ENCODE measurements at places on chromosomes 1 and 21. TPM values are rescaled to one million over a fixed set of nuclear protein-coding genes. Genes with fewer than 3 reads are reported as not detected.

TFF2 gene
- polyA plus RNA-seq = 1.4 TPM

FCRL2 gene
- polyA plus RNA-seq = 0.88 TPM

PGBD5 gene
- polyA plus RNA-seq = 1.0 TPM

RCC2 gene
- polyA plus RNA-seq = 11.2 TPM

OR2T29 gene
- polyA plus RNA-seq = not detected

SYCP1 gene
- not detected for polyA plus RNA-seq

THEM4 gene
- polyA plus RNA-seq = 8.3 TPM

DNA sequence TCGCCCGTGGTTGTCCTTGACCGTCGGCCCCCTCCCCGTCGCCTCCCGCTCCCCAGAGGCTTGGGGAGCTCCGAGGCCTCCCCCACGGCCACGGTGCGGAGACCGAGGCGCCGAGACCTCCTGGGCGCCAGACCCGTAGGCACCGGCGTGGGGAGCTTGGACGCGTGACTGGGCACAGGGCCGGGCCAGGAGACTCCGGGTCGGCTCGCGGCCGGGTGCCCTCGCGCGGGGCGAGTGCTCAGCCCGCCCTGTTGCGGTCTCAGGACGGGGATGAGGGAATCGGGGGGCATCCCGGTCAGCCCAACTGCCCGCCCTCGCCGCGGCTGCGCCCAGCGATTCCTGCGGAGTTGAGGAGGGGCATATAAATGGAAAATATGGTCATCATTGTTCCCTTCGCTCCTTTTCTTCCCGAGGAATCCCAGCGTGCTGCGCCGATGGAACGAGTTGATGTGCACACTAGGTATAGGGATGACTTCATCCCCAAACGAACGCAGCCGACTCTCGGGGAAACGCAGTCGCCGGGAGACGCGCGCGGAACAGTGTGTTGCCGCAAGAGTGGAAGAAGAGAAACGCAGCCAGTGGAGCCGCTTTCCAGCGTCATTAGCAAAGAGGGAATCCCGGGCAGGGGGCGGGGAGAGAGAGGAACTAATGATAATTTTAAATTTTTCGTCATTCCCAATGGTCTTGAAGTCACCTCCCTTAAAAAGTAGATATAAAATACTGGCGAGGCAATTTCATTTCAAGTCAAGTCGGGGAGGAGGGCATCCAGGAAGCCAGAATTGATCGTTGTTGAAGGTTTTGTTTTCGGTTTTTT lies 747 bp upstream of the ENAH start:
- DNase-seq = peak; percentile 61

- no peak for DNase-seq
Observed at GRCh38 chr1:80993154-80993980, 807.4 kb upstream of the ADGRL2 start.

DNA sequence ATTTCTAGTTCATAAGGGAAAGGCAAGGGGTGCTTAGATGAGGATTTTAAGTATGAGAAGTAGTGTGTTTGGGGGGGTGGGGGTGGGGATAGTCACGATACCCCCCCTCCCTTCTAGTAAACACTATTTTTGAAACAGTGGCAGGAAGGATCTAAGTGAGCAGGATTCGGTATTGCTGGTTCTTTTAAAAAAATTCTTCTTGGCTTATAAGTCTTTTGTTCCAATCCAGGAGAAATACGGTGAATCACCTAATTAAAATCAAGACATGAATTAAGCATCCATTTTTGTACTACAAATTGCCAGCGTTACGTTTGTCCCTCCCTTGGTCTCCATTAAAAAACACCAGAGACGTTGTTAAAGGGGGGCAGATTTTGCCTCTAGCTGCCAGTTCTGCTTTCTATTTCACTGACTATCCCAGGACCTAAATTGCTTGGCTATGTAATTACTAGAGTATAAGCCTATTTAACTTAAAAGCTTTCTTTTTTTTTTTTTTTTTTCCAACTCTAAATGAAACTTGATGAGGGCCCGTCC lies 911 bp downstream of the LMO4 start:
- DNase-seq = peak; percentile 50

DNA sequence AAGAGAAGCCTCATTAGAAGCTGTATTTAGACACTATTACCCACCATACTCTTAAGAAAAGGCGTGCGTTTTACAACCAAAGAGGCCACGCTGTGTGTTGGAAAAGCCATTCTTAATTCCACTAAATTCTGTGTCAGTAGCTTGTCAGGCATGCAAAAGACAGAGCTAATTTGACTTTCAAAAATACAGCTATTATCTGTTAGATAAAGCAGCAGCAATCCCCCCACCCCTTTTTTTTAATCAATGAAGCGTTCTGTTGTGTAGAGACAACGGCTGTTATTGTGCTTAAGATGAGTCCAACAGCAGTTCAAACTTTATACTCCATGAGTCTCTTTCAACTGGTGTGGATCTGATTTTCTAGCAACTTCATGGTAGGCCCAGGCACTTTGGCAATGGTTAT lies 43.5 kb downstream of the PLA2G4A start:
- DNase-seq = no peak

- no peak for DNase-seq
Observed at GRCh38 chr1:69611316-69611715, 43.6 kb downstream of the LRRC7 start.

- DNase-seq = no peak
Observed at GRCh38 chr1:72892461-72892860, 610.1 kb upstream of the NEGR1 start.

DNA sequence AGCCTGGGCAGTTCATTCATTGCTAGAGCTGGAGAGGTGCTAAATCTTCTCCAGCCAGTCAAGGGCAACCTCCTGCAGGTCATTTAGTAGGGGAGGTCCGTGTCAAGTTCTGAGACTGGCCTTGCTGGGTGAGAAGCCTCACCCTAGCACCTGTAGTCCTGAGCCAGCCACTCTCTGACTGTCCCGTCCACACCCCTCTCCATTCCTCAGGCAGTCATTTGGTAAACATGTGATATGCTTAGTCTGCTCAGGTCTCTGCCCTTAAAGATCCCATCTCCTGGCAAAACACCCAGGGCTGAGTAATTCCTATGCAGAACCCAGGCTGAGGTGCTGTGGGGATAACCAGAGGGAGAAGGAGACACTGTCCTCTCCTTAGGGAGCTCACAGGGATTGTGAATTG lies 13.7 kb upstream of the IGFN1 start:
- DNase-seq = peak; percentile 59

- peak; percentile 86 for DNase-seq
Observed at GRCh38 chr1:87888446-87888845, 559.8 kb downstream of the LMO4 start.

DNA sequence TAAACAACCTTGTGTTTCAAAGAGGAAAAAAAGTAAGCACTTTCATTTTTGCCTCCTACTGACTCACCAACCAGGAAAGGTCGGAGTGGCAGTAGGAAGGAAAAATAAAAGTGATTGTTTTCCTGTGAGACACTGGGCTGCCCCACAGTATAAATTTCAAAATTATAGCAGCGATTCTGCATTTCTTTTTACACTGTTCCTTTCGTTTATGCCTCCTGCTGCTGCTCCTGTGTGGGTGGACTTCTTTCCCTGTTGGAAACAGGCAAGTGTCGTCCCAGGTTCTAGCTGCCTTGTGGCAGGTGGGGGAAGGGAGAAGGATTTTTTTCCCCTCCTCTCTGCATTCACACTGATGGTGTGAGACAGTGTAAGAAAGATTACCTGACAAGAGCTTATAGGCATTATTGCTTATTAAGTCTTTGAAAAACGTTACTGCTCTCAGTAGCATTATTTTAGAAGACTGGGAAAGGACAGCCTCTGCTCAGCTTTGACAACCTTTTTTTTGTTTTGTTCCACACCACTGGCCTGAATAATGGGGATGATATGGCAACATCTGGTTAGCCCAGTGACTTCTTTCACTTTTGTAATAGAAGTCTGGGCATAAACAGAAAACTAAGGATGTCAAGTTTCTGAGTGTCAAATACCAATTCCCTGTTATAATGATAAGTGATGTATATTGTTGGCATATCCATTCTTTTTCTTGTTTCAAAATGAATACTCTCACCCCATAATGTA lies 77.9 kb downstream of the NEK7 start:
- DNase-seq = no peak

- peak; percentile 74 for DNase-seq
Observed at GRCh38 chr1:116353155-116353554, 19.9 kb upstream of the ATP1A1 start.

DNA sequence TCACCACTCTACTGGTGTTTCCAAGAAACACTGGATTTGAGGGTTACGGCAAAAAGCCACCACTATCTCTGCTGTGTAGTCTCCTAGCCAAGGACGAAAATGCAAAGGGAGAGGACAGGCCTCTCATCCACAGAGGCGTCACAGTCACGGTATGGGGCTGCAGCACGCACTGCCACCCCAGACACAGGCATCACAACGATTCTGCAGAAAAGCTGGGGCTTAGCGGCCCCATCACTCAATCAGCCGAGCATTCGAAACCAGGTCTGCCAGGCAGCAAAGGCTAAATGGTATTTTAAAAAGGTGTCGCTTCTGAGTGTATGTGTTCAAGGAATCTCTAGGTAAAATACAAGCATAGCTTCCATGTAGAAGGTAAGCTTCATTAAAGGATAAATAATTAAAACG lies 1.4 kb downstream of the RIPK4 start:
- peak; percentile 65 for DNase-seq

DNA sequence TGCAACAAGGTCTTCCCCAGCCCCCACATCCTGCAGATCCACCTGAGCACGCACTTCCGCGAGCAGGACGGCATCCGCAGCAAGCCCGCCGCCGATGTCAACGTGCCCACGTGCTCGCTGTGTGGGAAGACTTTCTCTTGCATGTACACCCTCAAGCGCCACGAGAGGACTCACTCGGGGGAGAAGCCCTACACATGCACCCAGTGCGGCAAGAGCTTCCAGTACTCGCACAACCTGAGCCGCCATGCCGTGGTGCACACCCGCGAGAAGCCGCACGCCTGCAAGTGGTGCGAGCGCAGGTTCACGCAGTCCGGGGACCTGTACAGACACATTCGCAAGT lies 3.8 kb downstream of the ZBTB18 start:
- no peak for DNase-seq

GRCh38 chr1:177947623-177948022 lies 22.2 kb downstream of the SEC16B start:
- DNase-seq = no peak

GRCh38 chr21:46456750-46457149 lies 1.9 kb upstream of the DIP2A start:
- DNase-seq = no peak

DNA sequence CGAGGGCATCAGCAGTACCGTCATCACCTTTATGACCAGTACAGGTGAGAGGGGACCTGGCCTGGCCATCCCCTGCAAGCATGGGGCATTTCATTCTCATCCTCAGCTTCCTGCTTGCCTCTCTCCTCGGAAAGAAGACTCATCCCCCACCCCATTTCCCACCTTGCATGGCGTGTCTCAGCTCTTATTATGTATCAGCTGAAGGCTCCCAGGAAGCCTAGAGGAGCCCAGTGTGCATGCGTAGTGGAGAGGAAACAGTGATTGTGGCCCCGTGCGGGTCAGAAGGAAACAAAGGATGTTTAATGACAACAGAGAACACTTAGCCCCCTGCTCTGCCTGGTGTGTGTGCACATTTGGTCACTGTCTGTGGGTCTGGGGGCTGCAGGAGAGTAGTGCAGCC lies 40.3 kb upstream of the CNTN2 start:
- no peak for DNase-seq

DNA sequence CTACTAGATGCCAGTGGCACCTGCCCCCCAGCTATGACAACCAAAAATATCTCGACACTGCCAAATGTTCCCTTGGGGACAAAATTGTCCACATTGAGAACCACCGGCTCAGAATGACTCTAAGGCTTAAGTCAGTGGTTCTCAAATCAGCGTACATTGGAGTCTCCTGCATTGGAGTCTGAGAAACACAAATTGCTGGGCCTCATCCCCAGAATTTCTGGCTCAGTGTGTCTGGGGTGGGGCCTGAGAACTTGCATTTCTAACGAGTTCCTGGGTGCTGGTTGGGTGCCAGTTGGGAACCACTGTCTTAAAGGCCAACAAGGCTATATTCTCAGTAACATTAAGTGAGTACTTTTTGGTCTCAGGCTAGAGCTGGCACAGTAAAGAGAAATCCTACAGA lies 77.7 kb upstream of the GADD45A start:
- DNase-seq = no peak

DNA sequence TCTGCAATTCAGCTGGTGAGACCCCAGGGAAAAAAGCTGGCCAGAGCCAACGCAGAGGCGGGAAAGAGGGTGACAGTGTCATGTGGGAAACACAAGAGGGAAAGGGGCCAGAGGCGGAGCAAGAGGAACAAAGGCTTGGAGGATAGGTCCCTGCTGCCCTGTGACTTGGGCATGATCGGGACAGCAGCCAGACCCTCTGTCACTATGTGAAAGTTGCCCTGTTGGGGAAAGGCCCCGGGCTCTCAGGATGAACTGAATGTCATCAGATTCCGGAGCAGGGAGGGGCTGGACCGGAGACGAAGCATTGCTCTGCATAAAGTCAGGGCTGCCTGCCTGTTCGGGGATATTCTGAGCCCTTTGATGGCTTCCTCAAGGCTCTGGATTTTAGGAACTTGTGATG lies 5.7 kb upstream of the ELF3 start:
- no peak for DNase-seq

DNA sequence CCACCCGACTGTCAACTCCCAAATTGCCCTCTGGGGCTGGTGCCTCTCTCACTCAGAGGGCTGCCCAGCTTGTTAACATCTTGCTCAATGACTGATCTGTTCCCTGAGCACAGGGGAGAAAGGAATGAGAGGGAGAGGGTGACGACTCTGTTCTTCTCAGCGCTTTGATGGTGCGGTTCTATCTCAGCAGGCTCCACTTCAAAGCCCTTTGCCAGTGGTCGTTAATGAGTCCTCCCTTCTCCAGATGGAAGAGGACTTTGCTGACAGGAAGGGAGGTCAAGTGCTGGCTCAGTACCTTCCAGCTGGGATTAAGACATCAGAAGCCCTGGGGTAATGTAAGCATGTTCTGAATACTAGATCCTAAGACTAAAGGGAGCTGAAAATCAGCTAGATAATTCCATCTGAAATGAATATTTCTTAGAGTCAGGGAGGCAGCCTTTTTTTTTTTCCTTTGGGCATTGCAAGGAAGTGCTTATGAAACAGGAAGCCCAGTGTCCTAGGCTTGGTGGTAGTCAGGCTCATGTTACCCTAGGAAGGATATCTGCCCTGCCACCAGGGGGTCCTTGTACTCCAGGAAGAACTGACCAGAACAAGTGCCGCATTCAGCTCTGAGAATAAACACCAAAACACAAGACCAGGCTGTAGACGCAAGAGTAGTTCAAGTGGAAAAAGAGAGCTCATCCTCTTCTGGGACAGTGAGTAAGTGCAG lies 4.7 kb downstream of the FMOD start:
- no peak for DNase-seq

DNA sequence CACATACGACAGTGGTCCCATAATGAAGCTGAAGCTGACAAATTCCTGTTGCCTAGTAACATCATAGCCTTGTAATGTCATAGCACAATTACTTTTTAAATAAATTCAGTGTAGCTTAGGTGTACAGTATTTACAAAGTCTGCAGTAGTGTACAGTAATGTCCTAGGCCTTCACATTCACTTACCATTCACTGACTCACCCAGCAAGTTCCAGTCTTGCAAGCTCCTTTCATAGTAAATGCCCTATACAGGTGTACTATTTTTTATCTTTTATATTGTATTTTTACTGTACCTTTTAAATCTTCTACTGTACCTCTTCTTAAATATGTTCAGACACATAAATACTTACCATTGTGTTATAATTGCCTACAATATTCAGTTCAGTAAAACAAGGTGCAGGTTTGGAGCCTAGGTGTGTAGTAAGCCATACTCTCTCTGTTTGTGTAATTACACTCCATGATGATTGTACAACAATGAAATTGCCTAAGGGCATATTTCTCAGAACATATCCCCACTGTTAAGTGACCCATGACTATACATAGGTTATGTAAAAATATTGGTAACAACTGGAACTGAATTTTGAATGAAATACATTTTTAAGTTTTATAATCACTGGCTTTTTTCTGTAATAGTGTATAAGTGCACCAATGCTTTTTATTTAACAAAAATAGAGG lies 33.5 kb upstream of the ADAM30 start:
- DNase-seq = no peak

Measured in small intestine (tissue), 16 donors.